ENCODE measurements at places on chromosomes 6 and 20.

DNA sequence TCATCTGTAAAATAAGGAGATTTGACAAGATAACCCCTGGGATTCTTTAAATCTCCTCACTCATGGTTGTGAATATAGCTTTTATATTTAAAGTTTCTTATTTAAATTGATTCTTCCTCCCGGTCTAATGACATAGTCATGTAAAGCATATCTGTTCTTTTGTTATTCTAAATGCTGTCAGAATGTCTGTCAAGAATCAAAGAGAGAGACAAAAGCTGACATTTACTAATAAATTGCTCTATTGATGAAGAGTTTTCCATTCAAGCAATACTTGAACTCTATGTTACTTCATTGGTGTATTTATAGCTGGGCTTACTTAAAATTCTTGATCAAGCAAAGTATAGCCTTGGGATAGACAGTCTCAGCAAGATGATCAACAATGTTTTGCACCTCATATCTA is 865.8 kb downstream of the TBC1D32 start:
- H3K27ac ChIP-seq, result no peak overlapping the region
- no peak for DNase-seq
- H3K27me3 ChIP-seq, result no peaks in the 10 kb centered on the region
- no peaks in the 10 kb centered on the region for H3K36me3 ChIP-seq
- no peak overlapping the region for H3K4me3 ChIP-seq

- H3K4me1 ChIP-seq, result peaks cover 27% of the 10 kb centered on the region
- H3K36me3 ChIP-seq, result no peaks in the 10 kb centered on the region
- no peaks in the 10 kb centered on the region for H3K27me3 ChIP-seq
- H3K27ac ChIP-seq, result no peak overlapping the region
Observed at GRCh38 chr6:106788761-106789160, 159.4 kb downstream of the QRSL1 start.

DNA sequence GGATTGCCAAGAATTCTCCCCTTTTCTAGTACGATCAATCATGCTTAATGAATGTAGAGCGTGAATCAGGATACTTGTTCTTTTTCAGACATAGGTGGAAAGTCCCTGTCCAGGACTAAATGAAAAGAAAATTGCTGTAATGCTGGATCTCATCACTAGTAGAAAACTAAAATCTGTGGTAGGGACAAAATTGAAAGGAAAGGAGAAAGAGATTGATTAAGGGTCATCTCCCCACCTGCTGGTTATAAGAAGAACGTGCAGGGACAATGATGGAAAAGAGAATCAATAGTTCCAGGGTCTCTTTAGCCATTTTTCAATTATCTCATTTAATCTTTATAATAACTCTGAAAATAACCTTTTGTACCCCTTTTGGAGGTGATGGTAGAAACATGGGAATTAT is 18.7 kb upstream of the HLA-DRB1 start:
- peak overlapping the region; percentile 69 for H3K4me3 ChIP-seq
- peaks cover 17% of the 10 kb centered on the region for H3K36me3 ChIP-seq
- H3K4me1 ChIP-seq, result peaks cover 53% of the 10 kb centered on the region
- no peak for DNase-seq
- H3K27me3 ChIP-seq, result no peaks in the 10 kb centered on the region

DNA sequence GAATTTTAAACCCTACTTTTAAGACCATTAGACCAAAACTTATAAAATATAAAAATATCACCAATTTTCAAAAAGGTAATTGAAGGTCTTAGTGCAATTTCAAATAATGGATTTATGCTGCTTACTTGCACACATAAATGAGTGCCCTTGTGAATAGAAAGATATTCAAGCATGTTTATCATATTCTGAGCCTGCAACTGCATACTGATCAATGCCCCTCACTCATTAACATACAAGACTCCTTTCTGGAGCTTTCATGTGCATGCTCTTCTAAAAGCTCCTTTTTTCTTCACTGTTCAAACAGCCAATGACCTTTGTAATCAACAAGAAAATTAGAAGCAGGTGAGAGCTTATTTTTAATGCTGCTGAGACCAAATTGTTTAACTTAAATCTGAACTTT is 1139.3 kb downstream of the HACE1 start:
- no peak overlapping the region for H3K27ac ChIP-seq
- no peak for DNase-seq
- H3K4me1 ChIP-seq, result no peaks in the 10 kb centered on the region
- no peaks in the 10 kb centered on the region for H3K36me3 ChIP-seq
- H3K4me3 ChIP-seq, result no peak overlapping the region
- no peaks in the 10 kb centered on the region for H3K27me3 ChIP-seq

DNA sequence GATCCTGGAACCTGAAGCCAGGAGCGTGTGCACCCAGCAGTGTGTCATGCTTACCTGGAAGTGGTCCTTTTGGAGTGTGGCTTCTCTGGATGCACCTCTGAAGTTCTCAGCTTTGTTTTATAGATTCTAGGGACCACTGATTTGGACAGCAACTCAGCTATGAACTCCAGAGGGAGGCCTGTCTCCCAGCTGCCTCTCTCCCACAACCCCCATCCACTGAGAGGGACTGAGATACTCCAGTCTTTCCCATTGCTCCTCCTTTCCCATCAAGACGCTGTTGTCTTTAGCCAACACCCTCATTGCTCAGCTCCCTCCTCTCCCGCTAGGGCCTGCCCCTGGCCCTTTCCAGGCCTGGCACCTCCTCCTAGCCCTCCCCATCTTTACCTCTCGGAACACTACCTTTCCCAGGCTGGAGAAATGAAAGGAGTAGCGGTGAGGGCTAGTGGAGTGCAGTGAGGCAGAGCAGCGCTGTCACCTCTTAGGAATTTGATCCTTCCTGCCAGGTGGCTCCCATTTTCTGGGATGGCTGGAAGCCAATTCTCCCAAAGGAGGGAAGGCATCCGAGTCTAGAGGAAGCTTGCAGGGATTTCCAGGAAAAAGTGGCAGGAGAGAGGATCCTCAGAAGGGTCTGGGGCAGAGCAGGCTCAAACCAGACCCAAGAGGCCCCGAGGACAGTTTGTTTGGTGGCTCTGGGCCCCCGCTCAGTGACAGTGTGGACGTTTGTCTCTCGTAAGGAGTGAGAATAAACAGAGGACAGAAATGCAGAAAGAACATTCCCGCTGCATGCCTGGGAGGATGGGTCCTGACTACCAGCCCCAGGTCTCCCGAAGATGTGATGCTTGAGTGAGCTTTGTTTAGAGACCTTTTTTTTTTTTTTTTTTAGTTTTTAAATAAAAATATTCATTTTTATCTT is at the start of gene LRRN4:
Gene LRRN4 (minus strand): TSS at position 285 of the 913 bp plus-strand sequence. CDS start 1,261 bp downstream, outside the sequence.
- DNase-seq, result no peak
- H3K4me1 ChIP-seq, result peaks cover 5% of the 10 kb centered on the region
- peaks cover 24% of the 10 kb centered on the region for H3K27me3 ChIP-seq
- H3K36me3 ChIP-seq, result no peaks in the 10 kb centered on the region

- H3K27me3 ChIP-seq, result no peaks in the 10 kb centered on the region
- H3K4me1 ChIP-seq, result no peaks in the 10 kb centered on the region
- no peak for DNase-seq
- H3K27ac ChIP-seq, result no peak overlapping the region
- no peak overlapping the region for H3K4me3 ChIP-seq
Observed at GRCh38 chr6:105805501-105806023, 280.6 kb upstream of the PRDM1 start.

DNA sequence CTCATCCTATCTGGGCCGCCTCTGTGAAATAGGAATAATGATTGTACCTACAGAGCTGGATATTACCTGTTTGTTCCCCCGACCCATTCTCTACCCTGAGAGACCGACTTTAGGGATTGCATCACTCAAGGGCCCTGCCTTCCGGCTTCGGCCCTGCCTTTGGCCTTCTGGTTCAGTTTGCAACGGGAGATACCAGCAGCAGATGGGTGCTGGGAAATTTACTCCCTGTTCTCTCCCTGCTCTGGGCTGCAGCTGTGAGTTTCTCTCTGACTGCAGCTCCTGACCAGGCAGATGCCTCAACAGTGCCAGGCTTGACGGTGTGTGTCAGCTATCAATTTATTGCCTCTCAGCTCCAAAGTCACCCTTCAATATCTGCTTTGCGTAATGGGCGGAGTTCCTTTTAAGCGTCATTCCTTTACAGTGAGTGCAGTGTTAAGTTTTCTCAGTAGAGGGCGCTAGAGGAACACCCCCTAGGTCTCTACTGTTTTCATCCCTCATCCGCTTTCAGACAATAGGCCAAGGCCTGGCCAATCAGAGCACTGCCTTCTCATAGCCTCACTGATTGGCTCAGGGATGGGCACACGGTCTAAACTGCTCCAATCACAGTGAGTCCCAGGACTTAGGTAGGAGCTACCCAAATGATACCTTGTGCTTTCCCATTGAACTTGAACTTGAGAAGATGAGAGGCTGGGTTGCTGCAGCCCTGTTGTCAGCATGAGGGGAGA is 30.0 kb downstream of the KCNG1 start:
- no peak overlapping the region for H3K27ac ChIP-seq
- peaks cover 4% of the 10 kb centered on the region for H3K27me3 ChIP-seq
- H3K4me1 ChIP-seq, result peaks cover 15% of the 10 kb centered on the region
- H3K36me3 ChIP-seq, result no peaks in the 10 kb centered on the region

GRCh38 chr6:142218446-142218845 is 71.4 kb downstream of the VTA1 start:
- no peak overlapping the region for H3K27ac ChIP-seq
- H3K4me3 ChIP-seq, result no peak overlapping the region
- no peak for DNase-seq
- H3K36me3 ChIP-seq, result peaks cover 44% of the 10 kb centered on the region
- no peaks in the 10 kb centered on the region for H3K4me1 ChIP-seq
- no peaks in the 10 kb centered on the region for H3K27me3 ChIP-seq

DNA sequence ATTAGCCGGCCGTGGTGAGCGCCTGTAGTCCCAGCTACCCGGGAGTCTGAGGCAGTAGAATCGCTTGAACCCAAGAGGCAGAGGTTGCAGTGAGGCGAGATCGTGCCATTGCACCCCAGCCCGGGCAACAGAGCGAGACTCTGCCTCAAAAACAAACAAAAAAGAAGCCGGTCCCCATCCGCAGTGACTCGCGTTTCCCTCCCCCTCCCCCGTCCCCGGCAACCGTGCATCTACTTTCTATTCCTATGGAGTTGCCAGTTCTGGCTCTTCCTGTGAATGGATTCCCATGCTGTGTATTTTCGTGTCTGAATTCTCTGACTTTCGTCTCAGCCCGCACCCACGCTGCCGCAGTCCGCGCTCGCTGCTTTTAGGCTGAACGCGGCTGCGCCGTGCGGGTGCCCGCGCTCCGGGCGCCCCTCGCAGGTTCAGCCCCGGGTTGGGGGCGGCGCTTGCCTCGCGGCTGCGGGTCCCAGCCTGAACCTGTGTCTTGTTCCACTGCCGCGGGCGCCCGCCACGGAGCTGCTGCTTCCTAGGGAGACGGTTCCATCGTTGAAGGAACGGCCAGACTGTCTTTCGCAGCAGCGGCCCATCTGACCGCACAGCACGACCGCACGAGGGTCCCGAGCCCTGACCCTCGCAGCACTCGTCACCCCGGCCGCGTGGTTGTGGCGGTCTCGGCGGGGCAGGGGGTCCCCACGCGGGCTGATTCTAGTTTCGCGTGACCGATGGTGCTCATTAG is 1.1 kb upstream of the MRGBP start:
- DNase-seq, result peak; percentile 62
- no peaks in the 10 kb centered on the region for H3K27me3 ChIP-seq
- H3K27ac ChIP-seq, result peak overlapping the region; percentile 85
- H3K4me1 ChIP-seq, result peaks cover 44% of the 10 kb centered on the region
- peak overlapping the region; percentile 82 for H3K4me3 ChIP-seq

All from activated B cell treated with CpG ODN at 0.5 μM for 24 hours (primary cell).